SK-MEL-5 (cell line): ENCODE measurements at places on chromosomes 3 and 15. TPM values are rescaled to one million over a fixed set of nuclear protein-coding genes. Genes with fewer than 3 reads are reported as not detected.

DNA sequence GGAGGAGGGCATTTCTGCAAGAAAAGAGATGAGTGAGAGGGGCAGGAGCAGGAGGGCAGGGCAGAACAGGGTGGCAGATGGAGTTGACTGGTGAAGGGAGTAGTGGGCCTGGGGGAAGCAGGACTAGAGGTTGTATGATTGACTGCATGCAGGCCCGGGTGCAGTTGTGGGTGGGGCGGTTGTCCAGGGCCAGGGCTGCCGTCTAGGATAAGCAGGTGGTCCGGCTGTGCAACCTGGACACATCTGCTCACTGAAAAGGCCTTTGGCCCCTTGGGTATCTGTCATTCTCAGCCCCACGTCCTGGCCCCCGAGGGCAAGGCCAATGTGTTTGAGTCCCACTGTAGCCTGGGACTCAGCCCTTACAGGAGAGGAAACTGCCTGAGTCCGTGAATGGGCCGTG lies 25.4 kb downstream of the ALS2CL start:
- DNase-seq, result no peak

GRCh38 chr15:54816401-54816800 lies 380.3 kb downstream of the RSL24D1 start:
- no peak for DNase-seq

- no peak for DNase-seq
Measured at GRCh38 chr3:157776861-157777260, 273.6 kb upstream of the VEPH1 start.

DNA sequence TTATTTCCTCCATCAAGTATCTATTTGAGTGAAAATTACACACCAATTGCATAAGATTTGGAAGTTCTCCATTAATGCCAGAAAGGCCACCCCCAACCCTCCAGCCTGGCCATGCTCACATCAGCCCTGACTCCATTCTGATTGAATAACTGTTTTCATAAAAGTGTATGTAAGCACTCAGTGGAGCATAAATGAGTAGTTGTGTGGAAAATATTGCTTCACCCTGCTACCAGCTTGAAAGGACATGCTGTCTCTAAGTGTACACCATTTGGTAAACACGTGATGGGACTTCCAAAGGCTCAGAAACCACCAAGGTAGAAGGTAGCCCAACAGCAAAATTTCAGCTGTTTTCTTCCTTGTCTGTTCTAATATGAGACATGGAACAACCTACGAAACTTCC lies 393.8 kb downstream of the ZNF385D start:
- DNase-seq, result no peak

- DNase-seq, result no peak
Measured at GRCh38 chr3:52915294-52915693, 17.9 kb upstream of the STIMATE start.

DNA sequence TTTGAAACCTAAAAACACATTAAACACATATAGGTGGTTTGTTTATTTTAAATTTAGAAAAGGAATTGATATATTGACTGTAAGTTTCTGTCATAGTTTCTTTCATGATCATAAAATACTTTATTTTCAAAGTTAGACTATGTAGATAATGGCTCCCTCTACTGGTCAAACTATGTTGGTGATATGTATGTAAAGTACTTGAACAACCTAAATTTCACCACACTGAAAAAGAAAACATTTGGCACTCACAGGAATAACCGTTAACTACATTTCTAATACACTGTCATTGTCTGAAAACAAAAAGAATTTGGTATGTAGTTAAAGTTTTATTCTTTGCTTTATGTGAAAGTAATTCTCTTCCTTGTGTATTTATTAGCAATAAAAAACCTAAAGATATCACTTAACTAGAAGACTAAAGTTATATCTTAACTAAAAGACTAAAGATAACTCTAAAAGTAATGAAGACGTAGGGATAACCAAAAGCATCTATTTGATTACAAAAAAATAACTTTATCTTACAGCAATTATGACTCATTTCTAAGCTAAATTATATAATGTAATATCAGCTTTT lies 427.5 kb downstream of the VGLL3 start:
- DNase-seq, result peak; percentile 57

DNA sequence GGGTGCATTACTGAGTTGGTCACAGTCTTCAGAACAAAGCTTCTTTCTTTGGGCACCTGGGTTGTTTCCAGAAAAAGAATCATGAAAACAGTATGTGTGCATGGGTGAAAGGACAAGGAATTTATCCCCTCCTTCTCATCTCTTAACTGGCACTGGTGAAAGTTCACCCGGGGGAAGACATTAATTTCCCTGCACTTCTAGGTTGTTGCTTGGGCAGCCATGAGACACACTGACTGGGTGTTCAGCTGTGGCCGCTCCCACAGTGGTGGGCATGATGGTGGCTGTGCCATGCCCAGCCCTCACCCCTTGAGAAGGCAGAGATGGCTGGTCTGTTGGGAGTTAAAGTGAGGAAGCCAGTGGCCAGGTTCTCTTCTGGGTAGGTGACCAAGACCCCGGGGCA lies 16.6 kb upstream of the KY start:
- no peak for DNase-seq

GRCh38 chr3:129558081-129558771 lies 15.3 kb downstream of the H1-8 start:
- DNase-seq, result no peak

DNA sequence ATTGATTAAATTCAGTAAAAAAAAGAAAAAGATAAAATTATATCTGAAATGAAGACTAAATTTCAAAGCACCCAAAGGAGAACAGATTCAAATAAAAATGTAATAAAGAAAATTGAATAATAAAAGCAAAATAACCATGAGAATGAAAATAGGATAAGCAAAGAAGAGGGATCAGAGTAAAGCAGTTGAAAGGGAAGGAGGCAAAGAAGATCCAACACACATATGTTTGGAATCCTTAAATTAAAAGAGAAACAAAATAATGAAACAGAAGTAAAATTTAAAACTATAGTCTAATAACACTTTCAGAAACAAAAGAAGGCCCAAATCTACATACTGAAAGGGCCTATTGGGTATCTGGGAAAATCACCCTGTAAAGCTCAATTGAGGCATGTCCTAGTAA lies 32.1 kb downstream of the HACD2 start:
- DNase-seq, result no peak

DNA sequence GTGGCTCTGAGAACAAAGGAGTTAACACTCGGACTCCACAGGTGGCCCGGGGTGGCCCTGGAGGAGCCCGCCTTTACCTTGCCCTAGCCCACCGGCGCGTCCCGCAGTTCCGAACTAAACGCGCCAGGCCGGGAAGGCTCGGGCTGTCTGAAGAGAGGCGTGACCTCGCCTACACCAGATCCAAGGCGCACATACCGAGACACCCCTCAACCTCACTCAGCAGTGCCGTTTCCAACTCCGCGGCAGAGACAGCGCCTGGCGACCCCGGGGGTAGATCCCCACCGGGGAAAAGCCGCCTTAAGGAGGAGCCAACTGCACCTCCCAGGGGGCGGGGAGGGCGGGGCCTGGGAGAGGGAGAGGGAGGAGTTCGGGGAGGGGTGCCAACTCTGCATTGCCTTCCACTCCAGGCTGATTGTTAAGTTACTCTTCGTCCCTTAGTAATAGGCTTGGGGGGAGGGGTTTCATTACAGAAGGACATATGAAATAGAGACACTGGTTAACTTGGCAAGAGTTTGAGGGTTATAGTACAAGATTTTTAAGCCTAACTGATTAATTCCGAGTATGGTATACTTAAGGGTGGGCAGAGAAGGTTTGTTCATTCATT lies at the start of gene DLG1:
Gene DLG1 (minus strand): TSS at position 272 of the 604 bp plus-strand sequence. CDS start 1,408 bp downstream, outside the sequence.
- peak; percentile 91 for DNase-seq

GRCh38 chr15:48478581-48478980 lies 147.4 kb downstream of the DUT start:
- no peak for DNase-seq

GRCh38 chr3:109994853-109995252 lies 657.5 kb upstream of the DPPA4 start:
- DNase-seq, result no peak

DNA sequence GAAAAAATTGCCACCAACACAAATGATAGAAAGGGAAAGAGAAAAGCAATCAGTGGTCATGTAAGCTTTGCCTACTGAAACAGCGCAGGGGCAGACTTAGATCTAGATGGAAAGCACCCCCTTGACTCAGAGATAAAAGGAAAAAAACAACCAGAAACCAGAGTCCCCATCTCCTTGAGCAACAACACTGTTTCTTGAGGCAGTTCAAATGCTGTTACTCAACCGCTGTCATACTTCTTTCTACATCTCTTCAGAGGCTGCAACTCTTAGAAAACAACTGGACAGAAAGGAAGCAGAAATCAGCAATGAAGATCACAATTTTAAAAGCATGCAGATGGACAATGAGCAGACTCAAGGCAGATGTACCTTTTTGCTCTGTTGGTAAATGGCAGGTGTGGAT lies 36.5 kb downstream of the FSIP1 start:
- no peak for DNase-seq

- DNase-seq, result no peak
Measured at GRCh38 chr3:170496868-170497140, 78.1 kb downstream of the CLDN11 start.

DNA sequence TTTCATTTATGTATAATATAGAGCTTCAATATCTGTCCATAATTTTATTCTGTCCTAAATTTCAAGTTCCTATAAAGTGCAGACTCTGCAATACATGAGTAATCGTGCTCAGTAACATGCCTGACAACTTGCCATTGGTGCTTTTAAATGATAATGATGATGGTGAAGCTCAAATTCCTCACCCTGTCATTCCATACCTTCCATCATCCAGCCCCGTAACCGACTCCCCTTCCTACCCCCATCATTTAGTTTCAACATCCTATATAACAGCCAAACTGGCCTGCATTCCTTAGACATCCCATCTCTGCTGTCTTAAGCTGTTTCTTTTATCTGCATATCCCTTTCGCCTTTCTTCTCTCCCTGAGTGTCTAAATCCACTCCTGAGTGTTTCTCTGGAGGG lies 67.2 kb upstream of the DLG1 start:
- DNase-seq, result no peak

DNA sequence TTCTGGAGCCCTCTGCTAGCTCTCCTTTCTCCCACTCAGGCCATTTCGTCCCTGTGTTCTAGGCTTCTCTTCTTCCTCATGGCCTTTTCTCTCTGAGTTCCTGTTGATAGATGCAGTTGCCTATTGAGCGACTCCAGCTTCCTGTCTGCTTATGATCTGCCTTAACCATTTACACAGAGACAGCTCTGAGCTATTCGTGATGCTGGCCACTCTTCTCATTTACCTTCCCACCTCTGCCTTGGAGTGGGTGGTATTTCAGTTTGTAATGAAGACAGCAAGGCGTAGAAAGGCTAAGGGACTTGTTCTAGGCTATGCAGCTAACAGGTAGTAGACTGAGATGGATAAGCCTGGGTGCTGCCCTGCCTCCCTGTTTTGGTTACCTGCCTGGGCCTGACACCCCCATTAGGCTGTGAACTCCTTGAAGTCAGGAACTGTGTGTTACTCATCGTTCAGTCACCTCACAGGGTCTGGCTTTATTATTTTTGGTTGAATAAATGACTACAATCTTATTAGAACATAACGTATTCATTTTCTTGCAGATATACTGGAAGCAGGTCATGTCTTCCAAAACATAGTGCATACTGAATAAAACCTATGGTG lies 12.6 kb upstream of the ZBTB47 start:
- no peak for DNase-seq

DNA sequence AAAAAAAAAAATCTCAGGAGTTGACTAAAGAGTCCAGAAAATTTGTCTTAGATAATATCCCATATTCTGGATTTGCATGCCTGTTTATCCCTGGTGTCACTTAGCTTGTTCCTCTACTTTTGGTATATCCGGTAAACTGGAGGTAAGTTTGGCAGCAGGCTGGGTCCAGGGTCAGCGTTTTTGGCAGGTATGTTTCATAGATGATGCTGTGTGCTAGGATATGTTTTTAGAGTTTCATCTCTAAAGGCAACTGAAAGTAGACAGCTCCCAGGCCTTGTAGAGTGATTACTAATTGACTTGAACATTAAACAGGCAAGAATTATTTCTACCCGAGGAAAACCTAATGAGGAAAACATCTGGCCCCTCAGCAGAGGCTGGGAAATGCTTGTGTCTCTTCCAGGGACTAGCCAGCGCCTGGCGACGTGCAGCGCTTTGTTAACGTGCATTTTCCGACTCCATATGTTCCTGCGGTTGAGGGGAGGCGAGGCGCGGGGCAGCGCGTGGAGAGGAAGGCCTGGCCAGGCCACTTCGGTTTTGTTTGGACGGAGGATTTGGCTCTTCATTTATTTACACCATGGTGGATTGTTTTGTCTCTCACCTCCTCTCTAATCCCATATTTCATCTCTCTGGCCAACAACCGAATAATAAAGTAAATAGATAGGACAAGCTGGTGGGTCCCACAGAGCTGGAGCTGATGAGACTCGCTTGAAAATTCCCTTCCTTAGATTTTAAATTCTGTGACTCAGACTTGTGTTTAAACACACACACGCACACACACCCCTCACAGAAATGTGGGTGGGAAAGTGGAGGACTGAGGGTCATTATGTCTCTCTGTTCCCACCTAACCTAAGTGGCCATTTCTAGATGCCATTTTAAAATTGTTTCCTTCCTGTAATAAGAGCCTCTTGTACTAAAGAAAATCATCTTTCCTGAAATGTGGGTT lies 65.3 kb downstream of the ASB7 start:
- no peak for DNase-seq

- no peak for DNase-seq
Measured at GRCh38 chr3:135090020-135090717, 295.1 kb downstream of the EPHB1 start.

DNA sequence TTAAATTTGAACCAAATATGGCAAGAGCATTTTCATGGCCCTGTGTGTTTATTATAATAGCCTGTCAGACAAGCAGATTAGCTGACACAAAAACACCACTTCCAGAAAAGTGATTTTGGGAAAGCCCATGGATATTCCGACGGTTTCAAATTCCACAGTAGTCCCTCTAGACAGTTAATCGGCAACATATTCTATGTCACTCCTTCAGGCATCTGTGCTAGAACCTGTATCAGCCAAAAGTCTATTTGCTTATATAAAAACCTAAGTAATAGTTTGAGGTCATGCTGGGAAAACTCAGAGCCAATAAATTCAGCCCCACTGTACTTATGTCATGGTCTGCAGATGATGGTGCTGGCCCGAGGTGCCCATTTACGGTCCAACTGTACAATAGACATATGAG lies 110.2 kb upstream of the ARHGEF26 start:
- DNase-seq, result no peak

DNA sequence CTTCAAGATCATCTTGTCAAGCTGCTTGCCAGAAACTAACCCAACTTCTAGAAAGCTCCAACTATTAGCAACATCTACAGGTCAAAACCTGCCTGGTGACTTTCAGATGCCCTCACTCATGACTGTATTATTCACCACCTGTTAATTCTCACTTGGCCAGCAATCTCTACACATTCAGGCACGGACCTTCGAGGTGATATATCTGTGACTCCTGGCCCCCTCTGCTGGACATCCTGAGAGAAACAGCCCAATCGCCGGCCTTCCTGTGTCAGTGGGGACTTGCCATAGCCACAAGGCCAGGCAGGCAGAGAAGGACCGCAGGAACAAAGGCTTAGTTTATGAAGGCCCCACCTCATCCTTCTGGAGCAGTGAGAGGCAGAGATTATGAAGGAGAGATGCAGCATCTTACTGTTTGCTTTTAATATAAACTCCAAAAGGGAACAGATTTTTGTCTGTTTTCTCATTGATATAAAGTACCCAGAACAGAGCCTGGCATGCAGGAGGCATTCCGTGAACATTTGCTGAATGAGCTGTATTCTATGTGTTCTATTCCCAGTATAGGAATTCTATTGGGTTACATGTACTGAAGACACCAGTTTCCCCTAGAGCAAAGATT lies 24.4 kb upstream of the OCA2 start:
- peak; percentile 95 for DNase-seq

Gene HYAL1
- total RNA-seq, result 0.24 and 1.1 TPM in 2 replicates

Gene LMAN1L
- total RNA-seq, result not detected in 2 replicates

Gene KBTBD8
- total RNA-seq, result 1.3 and 2.0 TPM in 2 replicates

Gene CALML4
- total RNA-seq, result 3.7 and 6.5 TPM in 2 replicates

Gene SV2B
- total RNA-seq, result 0.11 and 0.18 TPM in 2 replicates

Gene SERPINI1
- total RNA-seq, result 14.4 and 14.6 TPM in 2 replicates

Gene EFCC1
- 0.16 and 0.40 TPM in 2 replicates for total RNA-seq

Gene TNK2
- total RNA-seq, result 7.9 and 9.0 TPM in 2 replicates
